HT1080 (cell line): ENCODE measurements at places on chromosomes 4 and X. TPM values are rescaled to one million over a fixed set of nuclear protein-coding genes. Genes with fewer than 3 reads are reported as not detected.
A peak's percentile ranks its signal among the peaks of the same experiment; 100 is the strongest.

- no peak for DNase-seq
Observed at GRCh38 chrX:14864631-14865030, 8.2 kb downstream of the FANCB start.

Gene KCND1
- total RNA-seq = 0.23 and 0.42 TPM in 2 replicates

Gene XKRX
- 0.13 TPM in 2 replicates for total RNA-seq

DNA sequence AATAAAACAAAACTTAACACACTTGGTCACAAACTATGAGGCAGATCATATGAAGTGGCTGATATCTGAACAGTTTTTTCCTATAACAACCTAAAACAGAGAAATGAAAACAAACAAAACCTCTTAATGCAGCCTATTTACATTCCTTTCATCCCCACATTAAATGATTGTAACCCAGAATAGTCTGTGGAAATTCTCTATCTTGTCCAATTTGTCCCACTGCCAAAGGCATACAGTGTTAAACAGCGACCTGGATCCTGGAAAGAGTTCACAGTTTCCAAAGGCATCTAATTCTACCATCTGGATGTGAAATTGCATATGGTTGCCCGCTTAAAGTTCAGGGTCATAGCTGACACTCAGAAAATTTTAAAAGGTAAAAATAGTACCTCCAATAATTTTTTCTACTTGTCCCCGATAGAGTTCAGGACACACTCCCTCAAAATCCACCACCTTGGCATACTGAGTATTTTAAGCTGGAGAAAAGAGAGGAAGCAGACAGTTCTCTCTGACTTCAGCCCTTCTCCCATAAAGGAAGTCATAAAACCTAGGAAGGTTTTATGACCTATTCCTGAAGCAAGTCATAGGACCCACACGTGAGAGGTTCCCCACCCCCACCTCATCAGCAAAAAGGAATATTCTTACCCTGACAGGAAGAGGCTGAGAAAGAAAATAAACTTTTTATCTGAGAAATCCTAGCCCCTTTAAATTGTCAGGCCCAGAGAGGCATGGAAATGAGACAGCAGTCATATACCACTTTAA is 270.2 kb downstream of the PAPSS1 start:
- DNase-seq = peak; percentile 27

DNA sequence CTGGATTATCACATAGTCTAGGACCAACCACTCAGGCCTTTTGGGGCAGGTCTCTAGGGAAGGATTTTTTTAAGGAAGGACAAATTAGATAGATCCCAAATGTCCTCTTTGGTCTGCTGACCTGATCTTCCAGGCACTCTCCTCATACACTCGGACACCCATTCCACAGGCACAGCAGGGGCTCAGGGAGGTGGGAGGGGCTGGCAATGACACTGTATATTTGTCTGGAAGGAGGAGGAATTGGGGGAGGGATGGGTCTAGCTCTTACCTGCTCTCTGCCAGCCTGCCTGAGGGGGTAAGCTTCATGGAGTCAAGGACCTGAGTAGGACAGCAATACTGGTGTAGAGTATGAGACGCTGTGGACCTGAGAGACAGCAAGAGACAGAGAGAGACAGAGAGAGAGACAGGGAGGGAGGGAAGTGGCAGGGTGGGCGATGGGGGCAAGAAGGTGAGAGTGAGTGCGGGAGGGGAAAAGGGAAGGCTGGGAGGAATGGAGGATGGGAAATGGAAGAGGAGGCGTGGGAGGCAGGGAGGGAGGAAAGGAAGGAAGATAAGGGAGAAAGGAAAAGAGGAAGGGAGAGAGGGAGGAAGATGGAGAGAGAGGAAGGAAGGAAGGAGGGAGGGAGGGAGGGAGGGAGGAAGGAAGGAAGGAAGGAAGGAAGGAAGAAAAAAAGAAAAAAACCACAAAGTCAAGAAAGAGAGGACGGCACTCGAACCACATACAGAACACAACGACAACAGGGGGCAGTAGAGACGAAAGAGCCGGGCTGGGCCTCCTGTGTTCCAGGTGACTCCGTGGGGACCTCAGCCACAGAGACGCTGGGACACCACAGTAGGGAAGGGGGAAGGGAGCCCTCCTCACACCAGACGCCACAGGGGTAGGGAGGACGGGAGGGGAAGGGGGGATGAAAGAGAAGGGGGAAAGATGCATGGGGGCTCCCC is 1.8 kb downstream of the IQSEC2 start:
- DNase-seq = no peak

Gene SULT1E1
- total RNA-seq = 0.11 TPM in 1 of 2 replicates, not detected in the other

- DNase-seq = no peak
Observed at GRCh38 chr4:159312236-159312635, 209.4 kb downstream of the RAPGEF2 start.
